ENCODE measurements at places on chromosomes 3 and 15.
A peak's percentile ranks its signal among the peaks of the same experiment; 100 is the strongest.

GRCh38 chr3:45817831-45818522 is 21.6 kb upstream of the SLC6A20 start:
- DNase-seq: peak; percentile 75

- peak; percentile 81 for DNase-seq
These were observed 51.8 kb upstream of the DGKG start for GRCh38 chr3:186413615-186414415.

DNA sequence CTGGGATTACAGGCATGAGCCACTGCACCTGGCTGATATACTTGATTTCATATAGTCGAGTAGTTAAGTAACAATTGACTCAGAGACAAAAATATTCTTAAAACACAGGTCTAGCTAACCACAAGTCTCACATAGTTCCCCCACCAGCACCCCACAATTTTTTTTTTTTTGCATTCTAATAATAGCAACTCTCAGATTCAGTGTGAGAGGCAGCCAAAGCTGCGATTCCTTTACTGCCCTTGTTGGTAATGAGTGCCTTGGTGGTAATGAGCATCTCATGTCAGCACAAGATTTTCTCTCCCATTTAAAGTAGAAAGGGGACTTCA is 72.5 kb downstream of the WWTR1 start:
- no peak for DNase-seq

DNA sequence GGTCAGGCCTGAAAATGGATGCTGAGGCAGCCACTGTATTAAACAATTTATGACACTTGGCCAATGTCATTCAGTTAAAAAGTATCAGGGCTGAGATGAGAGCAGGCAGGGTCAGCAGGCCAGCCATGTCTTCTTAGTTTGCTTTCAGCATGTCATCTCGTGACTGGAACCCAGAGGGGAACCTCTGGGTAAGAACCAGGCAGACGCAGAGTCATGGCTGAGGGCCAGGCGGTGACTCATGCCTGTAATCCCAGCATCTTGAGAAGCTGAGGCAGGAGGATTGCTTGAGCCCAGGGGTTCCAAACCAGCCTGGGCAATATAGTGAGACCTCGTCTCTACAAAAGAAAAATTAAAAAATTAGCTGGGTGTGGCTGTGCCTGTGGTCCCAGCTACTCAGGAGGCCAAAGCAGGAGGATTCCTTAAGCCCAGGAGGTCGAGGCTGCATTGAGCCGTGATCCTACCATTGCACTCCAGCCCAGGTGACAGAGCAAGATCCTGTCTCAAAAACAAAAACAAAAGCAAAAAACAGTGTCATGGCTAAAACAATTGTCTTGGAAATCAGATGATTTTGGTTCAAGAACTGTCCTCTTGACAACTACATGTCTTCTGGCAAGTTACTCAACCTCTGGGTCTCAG is 11.7 kb downstream of the BCL2L10 start:
- DNase-seq: no peak

GRCh38 chr15:34725556-34725955 is 29.2 kb downstream of the GJD2 start:
- no peak for DNase-seq

- DNase-seq: no peak
These were observed 72.4 kb downstream of the SENP2 start for GRCh38 chr3:185658504-185658912.

GRCh38 chr3:195147649-195148080 is 123.3 kb downstream of the XXYLT1 start:
- no peak for DNase-seq

DNA sequence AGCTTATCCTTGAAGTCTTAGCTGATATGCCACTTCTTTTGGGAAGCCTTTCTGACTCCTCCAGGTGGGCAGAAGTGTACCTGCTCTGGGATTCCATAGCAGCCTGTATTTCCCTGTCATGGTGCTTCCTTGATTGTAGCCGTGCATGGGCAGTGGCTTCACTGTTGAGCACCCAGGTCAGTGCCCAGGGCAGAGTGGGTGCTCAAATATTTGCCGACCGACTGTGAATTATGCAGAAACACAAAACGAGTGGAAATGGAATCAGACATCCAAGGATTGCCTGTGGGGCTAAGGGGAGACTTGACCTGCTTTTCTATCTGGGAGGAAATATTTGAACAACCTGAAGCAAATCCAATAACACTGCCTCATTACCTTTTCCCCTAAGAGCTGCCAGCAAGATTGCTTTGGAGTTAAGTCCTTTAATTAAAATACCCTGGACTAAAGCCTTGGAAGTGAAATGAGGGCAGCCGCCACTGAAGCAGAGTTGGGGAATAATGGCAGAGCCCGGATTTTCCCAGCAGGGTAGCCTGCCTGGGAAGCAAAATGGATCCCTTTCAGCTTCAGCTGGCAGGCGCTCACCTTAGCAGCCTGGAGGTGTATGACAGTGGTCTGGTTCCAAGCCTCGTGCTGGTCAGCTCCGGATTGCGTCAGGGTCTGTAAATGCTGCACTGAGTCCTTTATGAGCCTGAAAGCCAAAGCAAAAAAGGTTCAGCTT is 14.9 kb downstream of the ACOX2 start:
- DNase-seq: no peak

- no peak for DNase-seq
These were observed 74.0 kb downstream of the MOBP start for GRCh38 chr3:39541442-39541841.

DNA sequence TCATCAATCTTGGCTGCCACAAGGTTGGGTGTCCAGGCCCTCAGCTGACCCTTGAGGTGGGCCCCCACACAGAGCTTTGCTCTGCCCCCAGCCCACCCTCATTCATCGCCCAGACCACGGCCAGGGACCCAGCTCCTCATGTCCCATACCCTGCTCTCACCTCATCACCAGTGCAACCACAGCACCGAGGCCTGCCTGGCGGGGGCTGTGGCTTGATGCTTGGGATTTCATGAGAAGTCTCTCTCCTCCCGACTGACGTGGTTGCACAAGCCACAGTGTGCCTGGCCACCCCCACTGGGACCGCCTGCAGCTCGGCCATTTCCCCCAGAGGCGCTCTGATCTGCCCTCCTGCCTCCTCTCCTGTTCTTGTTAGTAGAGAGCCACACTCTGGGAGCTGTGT is 45.4 kb upstream of the MTMR10 start:
- no peak for DNase-seq

DNA sequence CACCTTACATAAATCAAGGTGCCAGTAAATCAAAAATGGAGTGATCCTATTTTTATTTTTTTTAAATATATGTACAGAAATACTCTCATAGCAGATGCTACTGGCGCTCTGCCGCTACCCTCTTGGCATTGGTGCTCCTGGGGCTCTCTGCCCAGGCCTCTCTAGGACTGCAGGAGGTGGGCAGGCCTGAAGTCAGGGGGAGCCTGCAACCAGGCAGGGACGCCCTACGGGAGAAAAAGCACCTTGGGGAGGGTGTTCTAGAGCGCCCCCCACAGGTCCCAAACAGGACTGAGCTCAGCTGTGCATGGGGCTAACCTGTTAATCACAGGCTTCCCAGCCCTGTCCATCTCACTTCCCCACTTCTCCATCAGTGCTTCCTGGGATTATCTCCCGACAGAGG is 192.5 kb downstream of the SHQ1 start:
- no peak for DNase-seq

DNA sequence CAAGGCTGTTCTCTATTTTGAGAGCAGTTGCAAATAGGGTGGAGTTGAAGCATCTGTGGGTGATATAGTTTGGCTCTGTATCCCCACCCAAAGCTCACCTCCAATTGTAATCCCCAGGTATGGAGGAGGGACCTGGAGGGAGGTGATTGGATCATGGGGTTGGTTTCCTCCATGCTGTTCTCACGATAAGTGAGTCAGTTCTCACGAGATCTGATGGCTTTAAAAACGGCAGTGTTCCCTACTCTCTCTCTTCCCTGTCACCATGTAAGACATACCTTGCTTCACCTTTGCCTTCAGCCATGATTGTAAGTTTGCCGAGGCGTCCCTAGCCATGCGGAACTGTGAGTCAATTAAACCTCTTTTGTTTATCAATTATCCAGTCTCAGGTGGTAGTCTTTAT is 21.0 kb downstream of the CHST2 start:
- no peak for DNase-seq

- no peak for DNase-seq
These were observed 17.1 kb downstream of the LMOD3 start for GRCh38 chr3:69105320-69105719.

Measured in NCI-H1417 treated with DMSO at 0.1 percent for 48 hours (cell line).